T-cell (primary cell): ENCODE measurements at places on chromosomes 16 and 17. TPM values are rescaled to one million over a fixed set of nuclear protein-coding genes. Genes with fewer than 3 reads are reported as not detected.

DNA sequence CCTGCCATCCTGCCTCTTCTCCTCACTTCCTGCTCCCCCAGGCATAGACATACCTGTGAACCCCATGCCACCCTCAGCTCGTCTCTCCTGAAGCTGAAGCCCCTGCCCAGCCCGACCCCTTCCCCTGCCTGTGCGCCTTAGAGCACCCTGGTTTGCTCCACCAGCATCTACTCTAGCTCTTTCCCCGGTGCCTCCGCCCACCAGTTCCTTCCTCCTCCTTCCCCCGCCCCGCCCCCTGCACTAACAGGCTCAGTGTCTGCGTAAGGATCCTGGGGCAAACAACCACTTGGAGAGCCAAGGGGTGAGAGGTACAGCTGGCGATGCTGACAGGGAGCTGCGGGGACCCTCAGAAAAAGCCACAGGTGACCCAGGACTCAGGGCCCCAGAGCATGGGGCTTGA lies 1.9 kb downstream of the GPR142 start:
- no peak overlapping the region for H3K27ac ChIP-seq
- H3K4me1 ChIP-seq = peaks cover 15% of the 10 kb centered on the region
- peak overlapping the region; percentile 10 for H3K4me3 ChIP-seq
- peaks cover 52% of the 10 kb centered on the region for H3K27me3 ChIP-seq
- no peaks in the 10 kb centered on the region for H3K36me3 ChIP-seq
- DNase-seq = peak; percentile 43

Gene ZNF821
- total RNA-seq = 8.0 TPM

- H3K27ac ChIP-seq = no peak overlapping the region
- no peaks in the 10 kb centered on the region for H3K4me1 ChIP-seq
- no peak overlapping the region for H3K4me3 ChIP-seq
Measured at GRCh38 chr16:70777973-70778406, 23.0 kb downstream of the VAC14 start.

- peaks cover 7% of the 10 kb centered on the region for H3K4me1 ChIP-seq
- no peak overlapping the region for H3K4me3 ChIP-seq
- H3K27ac ChIP-seq = no peak overlapping the region
- DNase-seq = peak; percentile 77
Measured at GRCh38 chr16:23801378-23801777, 34.4 kb upstream of the PRKCB start.

- no peak for DNase-seq
- H3K27ac ChIP-seq = no peak overlapping the region
- H3K4me1 ChIP-seq = no peaks in the 10 kb centered on the region
- H3K27me3 ChIP-seq = peaks cover 26% of the 10 kb centered on the region
- no peak overlapping the region for H3K4me3 ChIP-seq
Measured at GRCh38 chr16:86334079-86334635, 176.2 kb upstream of the FOXF1 start.

Gene DPEP3
- total RNA-seq = 1.1 TPM

Gene BIRC5
- total RNA-seq = 1.5 TPM

DNA sequence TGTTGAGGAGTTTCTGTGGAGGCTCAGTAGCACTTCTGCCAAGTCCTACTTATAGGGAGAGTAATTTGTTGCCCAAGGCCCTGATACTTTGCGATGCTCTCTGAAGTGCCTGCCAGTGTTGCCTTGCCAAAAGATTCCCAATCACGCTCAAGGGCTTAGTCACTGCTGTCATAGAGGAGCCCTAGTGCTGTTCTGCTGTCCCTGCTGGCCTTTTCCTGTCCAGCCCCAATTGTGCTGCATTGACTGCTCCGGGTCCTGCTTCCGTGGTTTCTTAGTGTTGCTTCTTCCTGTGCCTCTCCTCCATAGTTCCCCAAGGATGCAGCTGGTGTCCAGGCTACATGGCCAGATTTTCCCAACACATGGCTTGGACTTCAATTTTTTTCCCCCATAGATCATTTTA lies 13.9 kb downstream of the NUP93 start:
- no peak for DNase-seq
- no peaks in the 10 kb centered on the region for H3K4me1 ChIP-seq
- peaks cover 5% of the 10 kb centered on the region for H3K36me3 ChIP-seq
- no peak overlapping the region for H3K27ac ChIP-seq
- no peak overlapping the region for H3K4me3 ChIP-seq
- no peaks in the 10 kb centered on the region for H3K27me3 ChIP-seq

GRCh38 chr16:65793781-65794180 lies 572.7 kb upstream of the CDH5 start:
- no peaks in the 10 kb centered on the region for H3K36me3 ChIP-seq
- H3K4me1 ChIP-seq = no peaks in the 10 kb centered on the region
- H3K27me3 ChIP-seq = peaks cover 2% of the 10 kb centered on the region
- H3K4me3 ChIP-seq = no peak overlapping the region
- no peak for DNase-seq
- H3K27ac ChIP-seq = no peak overlapping the region

GRCh38 chr17:49932138-49932723 lies 36.8 kb upstream of the DLX4 start:
- H3K27ac ChIP-seq = no peak overlapping the region
- no peak overlapping the region for H3K4me3 ChIP-seq
- H3K4me1 ChIP-seq = no peaks in the 10 kb centered on the region
- H3K36me3 ChIP-seq = no peaks in the 10 kb centered on the region
- peaks cover 2% of the 10 kb centered on the region for H3K27me3 ChIP-seq

GRCh38 chr17:52148288-52148968 lies 10.1 kb downstream of the CA10 start:
- H3K4me1 ChIP-seq = no peaks in the 10 kb centered on the region
- no peaks in the 10 kb centered on the region for H3K27me3 ChIP-seq
- H3K36me3 ChIP-seq = no peaks in the 10 kb centered on the region
- DNase-seq = no peak

DNA sequence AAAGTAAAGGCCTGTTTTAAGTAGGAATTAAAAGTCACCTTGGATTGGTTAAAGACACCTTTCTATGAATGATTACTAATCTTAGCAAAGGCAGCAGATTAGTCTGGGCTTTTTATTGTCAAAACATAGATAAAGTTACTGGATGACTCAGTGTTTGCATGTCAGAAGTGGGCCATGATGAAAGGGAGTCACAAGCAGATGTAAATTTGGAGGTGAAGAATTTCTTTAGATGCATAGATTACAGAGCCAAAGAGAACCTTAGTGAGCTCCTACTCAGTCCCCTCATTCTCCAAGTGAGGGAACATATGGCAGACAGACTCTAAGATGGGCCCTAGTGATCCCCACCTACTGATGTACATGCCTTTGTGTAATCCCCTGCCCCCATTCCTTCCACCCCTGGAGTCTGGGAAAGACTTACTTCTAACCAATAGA lies 124.5 kb downstream of the HS3ST3A1 start:
- H3K27me3 ChIP-seq = no peaks in the 10 kb centered on the region
- no peak for DNase-seq
- H3K36me3 ChIP-seq = no peaks in the 10 kb centered on the region

GRCh38 chr17:32870027-32870670 lies 6.8 kb downstream of the MYO1D start:
- H3K4me3 ChIP-seq = no peak overlapping the region
- H3K27ac ChIP-seq = no peak overlapping the region
- H3K27me3 ChIP-seq = no peaks in the 10 kb centered on the region
- no peaks in the 10 kb centered on the region for H3K4me1 ChIP-seq

GRCh38 chr17:17685775-17686291 lies 4.6 kb downstream of the RAI1 start:
- no peak for DNase-seq
- no peaks in the 10 kb centered on the region for H3K27me3 ChIP-seq
- H3K36me3 ChIP-seq = no peaks in the 10 kb centered on the region
- peaks cover 32% of the 10 kb centered on the region for H3K4me1 ChIP-seq
- H3K27ac ChIP-seq = no peak overlapping the region

Gene KRT25
- not detected for total RNA-seq

GRCh38 chr17:55567240-55568214 lies 56.3 kb upstream of the SMIM36 start:
- H3K36me3 ChIP-seq = no peaks in the 10 kb centered on the region
- no peak overlapping the region for H3K27ac ChIP-seq
- H3K4me3 ChIP-seq = no peak overlapping the region
- H3K27me3 ChIP-seq = no peaks in the 10 kb centered on the region

- DNase-seq = no peak
- no peak overlapping the region for H3K4me3 ChIP-seq
- no peaks in the 10 kb centered on the region for H3K4me1 ChIP-seq
- H3K27ac ChIP-seq = no peak overlapping the region
- H3K27me3 ChIP-seq = no peaks in the 10 kb centered on the region
- peaks cover 87% of the 10 kb centered on the region for H3K36me3 ChIP-seq
Measured at GRCh38 chr16:4452674-4453073, 21.8 kb downstream of the NMRAL1 start.

- H3K27me3 ChIP-seq = no peaks in the 10 kb centered on the region
- no peak for DNase-seq
- H3K27ac ChIP-seq = no peak overlapping the region
- H3K36me3 ChIP-seq = no peaks in the 10 kb centered on the region
- no peaks in the 10 kb centered on the region for H3K4me1 ChIP-seq
Measured at GRCh38 chr16:5381481-5381880, 283.9 kb upstream of the EEF2KMT start.

GRCh38 chr16:85688586-85689284 lies at the start of gene GINS2:
TSS of gene GINS2 (minus strand) at chr16:85688954. CDS start at chr16:85688898, 56 bp downstream.
- H3K4me3 ChIP-seq = peak within 1 kb of the TSS; percentile 56
- peak; percentile 89 for DNase-seq
- H3K27ac ChIP-seq = no peak within 1 kb of the TSS
- no peaks in the 10 kb centered on the region for H3K36me3 ChIP-seq

DNA sequence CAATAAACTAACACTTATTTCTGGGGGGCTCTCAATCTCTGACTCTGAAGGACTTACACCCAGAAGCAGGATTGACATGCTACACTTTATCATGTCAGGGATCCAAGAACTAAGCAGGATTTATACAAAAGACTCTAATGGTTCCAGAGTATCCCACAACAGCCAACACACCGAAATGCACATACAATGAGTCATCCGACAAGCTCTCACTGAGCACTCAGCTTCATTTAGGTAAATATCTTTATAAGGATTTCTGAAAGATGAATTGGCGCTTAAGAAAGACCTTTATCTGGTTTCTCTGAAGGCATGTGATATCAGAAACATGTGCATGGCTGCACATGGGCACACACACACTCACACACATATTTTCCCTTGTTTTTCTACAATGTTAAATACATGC lies 77.2 kb downstream of the TOX3 start:
- H3K27ac ChIP-seq = no peak overlapping the region
- H3K4me3 ChIP-seq = no peak overlapping the region
- DNase-seq = no peak

Gene TNRC6C
- total RNA-seq = 116 TPM

Gene CLDN9
- not detected for total RNA-seq

DNA sequence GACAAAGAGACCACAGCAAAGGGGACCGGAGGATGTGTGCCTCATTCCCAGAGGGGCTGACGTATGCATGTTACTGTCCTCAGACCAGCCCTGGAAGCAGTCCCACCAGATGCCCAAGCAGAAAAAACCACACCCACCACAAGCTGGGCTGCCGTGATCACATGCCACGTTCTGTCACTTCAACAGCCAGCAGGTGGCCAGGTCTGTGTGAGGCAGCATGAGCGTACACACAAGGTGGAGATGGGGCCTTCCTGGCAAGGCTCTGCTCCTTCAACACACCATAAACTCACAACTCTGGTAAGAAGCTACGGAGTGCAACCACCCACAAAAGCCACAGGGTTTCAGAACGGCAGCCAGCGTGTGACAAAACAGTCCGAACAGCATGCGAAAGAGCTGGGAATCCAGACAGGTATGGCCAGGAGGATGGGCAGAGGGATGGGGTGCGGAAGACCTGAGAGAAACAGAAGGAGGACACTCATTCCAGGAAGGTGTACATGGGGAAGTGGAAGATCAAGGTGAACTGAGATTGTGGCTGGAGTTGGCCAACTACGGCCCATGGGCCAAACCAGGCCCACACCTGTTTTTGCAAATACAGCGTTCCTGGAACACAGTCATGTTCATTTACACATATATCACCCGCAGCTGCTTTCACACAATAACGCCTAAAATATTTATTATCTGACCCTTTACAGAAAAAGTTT lies 27.9 kb downstream of the MBTPS1 start:
- H3K36me3 ChIP-seq = peaks cover 84% of the 10 kb centered on the region
- peak; percentile 28 for DNase-seq
- peak overlapping the region; percentile 26 for H3K27ac ChIP-seq
- H3K4me3 ChIP-seq = no peak overlapping the region

Gene HSF5
- 2.5 TPM for total RNA-seq

GRCh38 chr16:69555437-69555836 lies 10.3 kb upstream of the NFAT5 start:
- H3K4me1 ChIP-seq = no peaks in the 10 kb centered on the region
- H3K27ac ChIP-seq = no peak overlapping the region
- no peak for DNase-seq

DNA sequence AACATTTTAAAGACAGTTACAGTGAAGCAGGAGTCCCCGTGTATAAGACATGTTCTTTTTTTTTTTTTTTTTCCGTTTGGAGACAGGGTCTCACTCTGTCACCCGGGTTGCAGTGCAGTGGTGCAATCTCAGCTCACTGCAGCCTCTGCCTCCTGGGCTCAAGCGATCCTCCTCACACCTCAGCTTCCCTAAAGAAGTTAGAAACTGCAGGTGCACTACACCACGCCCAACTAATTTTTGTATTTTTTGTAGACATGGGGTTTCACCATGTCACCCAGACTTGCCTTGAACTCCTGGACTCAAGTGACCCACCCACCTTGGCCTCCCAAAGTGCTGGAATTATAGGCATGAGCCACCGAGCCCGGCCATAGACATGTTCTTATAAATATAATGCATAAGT lies 3.0 kb downstream of the EVI2B start:
- H3K27ac ChIP-seq = peak overlapping the region; percentile 90
- peaks cover 48% of the 10 kb centered on the region for H3K4me1 ChIP-seq
- peaks cover 9% of the 10 kb centered on the region for H3K36me3 ChIP-seq

Gene KRTAP4-3
- not detected for total RNA-seq

DNA sequence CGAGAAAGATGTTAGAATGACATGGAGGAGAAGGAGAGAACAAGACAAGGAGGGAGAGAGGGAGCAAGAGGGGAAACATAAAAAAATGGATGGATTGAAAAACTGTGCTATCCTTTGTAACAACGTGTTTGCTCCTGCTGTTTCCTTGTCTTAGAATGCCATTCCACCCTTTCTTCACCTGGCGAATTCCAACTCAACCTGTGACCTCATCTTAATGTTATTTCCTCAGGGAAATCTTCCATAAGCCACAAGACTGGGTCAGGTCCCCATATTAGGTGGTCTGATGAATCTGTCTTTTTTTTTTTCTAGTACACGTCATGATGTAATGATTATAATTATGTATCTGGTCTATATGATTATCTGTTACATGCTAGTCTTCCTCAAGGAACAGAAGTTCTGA lies 195.0 kb upstream of the MAF start:
- H3K27ac ChIP-seq = no peak overlapping the region
- no peak for DNase-seq
- peaks cover 9% of the 10 kb centered on the region for H3K27me3 ChIP-seq

Gene PDILT
- not detected for total RNA-seq
